ENCODE measurements at places on chromosomes 5 and 9. TPM values are rescaled to one million over a fixed set of nuclear protein-coding genes. Genes with fewer than 3 reads are reported as not detected.

DNA sequence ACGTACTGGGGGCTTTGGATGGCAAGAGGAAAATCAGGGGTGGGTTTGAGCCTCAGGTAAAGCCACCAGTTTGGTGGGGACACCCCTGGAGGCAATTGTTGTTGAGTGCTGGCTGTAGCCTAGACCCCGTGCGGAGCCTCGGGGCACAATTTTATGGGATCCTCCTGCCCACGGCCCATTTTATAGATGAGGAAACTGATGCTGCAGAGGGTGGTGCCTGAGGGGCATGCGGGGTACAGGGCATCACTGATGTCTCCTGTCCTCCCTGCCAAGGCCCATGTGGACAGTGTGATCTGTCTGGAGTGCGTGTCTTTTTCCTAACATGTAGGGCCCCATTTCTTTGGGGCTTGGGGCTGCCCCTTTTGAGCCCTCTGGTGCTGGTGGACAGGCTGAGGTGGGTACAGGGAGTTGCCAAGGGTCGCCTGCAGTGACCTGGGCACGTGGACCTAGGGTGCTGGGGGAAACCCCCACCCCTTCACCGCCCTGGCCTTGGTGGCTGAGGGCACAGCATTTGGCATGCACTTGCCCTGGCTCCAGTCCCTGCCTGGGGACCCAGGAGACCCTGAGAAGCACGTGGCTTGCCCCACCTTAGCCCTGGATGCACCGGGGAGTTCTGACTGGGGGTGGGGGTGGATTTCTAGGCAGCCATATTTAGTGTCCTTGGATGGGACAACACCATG lies 22.1 kb downstream of the WNK2 start:
- peaks cover 22% of the 10 kb centered on the region for H3K4me1 ChIP-seq
- no peak overlapping the region for H3K27ac ChIP-seq
- DNase-seq, result no peak
- peaks cover 2% of the 10 kb centered on the region for H3K27me3 ChIP-seq
- no peaks in the 10 kb centered on the region for H3K36me3 ChIP-seq
- H3K4me3 ChIP-seq, result no peak overlapping the region

GRCh38 chr5:56190497-56190896 lies 42.6 kb downstream of the ANKRD55 start:
- peaks cover 5% of the 10 kb centered on the region for H3K27me3 ChIP-seq
- H3K4me1 ChIP-seq, result no peaks in the 10 kb centered on the region
- H3K27ac ChIP-seq, result no peak overlapping the region

GRCh38 chr5:76836585-76836984 lies 13.2 kb upstream of the S100Z start:
- H3K4me3 ChIP-seq, result no peak overlapping the region
- H3K36me3 ChIP-seq, result no peaks in the 10 kb centered on the region
- no peak overlapping the region for H3K27ac ChIP-seq
- H3K27me3 ChIP-seq, result no peaks in the 10 kb centered on the region

GRCh38 chr9:133994353-133995011 lies 2.4 kb upstream of the VAV2 start:
- H3K36me3 ChIP-seq, result no peaks in the 10 kb centered on the region
- H3K27me3 ChIP-seq, result no peaks in the 10 kb centered on the region
- peak overlapping the region; percentile 47 for H3K4me3 ChIP-seq
- DNase-seq, result peak; percentile 66
- H3K27ac ChIP-seq, result no peak overlapping the region

Gene MCTP1
- 2.1 TPM for polyA plus RNA-seq

DNA sequence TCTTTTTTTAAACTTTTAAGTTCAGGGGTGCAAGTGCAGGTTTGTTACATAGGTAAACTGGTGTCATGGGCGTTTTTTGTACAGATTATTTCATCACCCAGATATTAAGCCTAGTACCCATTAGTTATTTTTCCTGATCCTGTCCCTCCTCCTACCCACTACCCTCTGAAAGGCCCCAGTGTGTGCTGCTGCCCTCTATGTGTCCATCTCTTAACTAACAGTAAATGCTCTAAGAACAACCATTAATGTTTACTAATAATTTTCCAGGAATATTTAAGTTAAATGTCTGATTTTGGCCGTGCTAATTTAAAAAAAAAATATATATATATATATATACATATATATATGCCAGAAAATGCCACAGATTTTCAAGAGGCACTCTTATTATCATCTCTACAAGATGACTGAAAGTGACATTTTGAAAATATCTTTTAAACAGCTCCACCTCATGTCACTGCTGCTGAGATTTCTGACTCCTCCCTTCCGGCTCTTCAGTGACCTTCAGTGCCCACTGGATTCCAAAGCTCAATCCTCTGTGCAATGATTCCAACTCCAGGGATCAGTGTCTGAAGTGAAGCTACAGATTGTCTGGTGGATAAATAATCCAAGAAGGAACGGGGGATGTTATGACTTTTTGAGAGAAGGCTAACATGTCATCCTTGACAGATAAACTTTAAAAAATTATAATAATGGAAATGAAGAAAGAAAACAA lies 46.7 kb upstream of the HNRNPA0 start:
- H3K4me3 ChIP-seq, result no peak overlapping the region
- H3K27ac ChIP-seq, result no peak overlapping the region

GRCh38 chr5:95725071-95725820 lies 5.9 kb upstream of the RHOBTB3 start:
- peaks cover 24% of the 10 kb centered on the region for H3K4me1 ChIP-seq
- H3K27ac ChIP-seq, result no peak overlapping the region
- H3K36me3 ChIP-seq, result peaks cover 4% of the 10 kb centered on the region
- H3K4me3 ChIP-seq, result no peak overlapping the region

GRCh38 chr5:176948458-176948857 lies 49.3 kb upstream of the HK3 start:
- H3K27ac ChIP-seq, result no peak overlapping the region
- H3K36me3 ChIP-seq, result peaks cover 7% of the 10 kb centered on the region
- H3K4me1 ChIP-seq, result no peaks in the 10 kb centered on the region
- H3K27me3 ChIP-seq, result no peaks in the 10 kb centered on the region
- no peak for DNase-seq
- no peak overlapping the region for H3K4me3 ChIP-seq

Gene IL31RA
- polyA plus RNA-seq, result not detected

DNA sequence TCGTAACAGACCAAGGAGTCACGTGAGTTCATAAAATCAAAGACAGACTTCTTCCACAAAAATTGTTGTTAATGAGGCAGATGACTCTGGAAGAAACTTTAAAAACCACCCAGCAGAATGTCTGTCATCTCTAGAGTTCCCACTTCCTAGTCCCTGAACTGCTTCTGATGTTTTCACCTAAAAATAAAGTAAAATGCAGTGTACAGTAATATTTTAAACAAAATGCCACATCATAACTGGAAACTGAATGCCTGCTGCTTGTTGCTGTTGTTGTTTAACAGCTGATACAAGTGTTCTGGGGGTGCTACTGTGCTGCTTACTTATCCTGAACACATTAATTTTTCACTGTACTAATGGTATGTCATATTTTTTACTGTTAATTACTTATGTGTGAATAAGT lies 577.2 kb downstream of the MTRR start:
- peaks cover 20% of the 10 kb centered on the region for H3K36me3 ChIP-seq
- no peak overlapping the region for H3K27ac ChIP-seq
- no peaks in the 10 kb centered on the region for H3K27me3 ChIP-seq
- no peaks in the 10 kb centered on the region for H3K4me1 ChIP-seq
- H3K4me3 ChIP-seq, result no peak overlapping the region

DNA sequence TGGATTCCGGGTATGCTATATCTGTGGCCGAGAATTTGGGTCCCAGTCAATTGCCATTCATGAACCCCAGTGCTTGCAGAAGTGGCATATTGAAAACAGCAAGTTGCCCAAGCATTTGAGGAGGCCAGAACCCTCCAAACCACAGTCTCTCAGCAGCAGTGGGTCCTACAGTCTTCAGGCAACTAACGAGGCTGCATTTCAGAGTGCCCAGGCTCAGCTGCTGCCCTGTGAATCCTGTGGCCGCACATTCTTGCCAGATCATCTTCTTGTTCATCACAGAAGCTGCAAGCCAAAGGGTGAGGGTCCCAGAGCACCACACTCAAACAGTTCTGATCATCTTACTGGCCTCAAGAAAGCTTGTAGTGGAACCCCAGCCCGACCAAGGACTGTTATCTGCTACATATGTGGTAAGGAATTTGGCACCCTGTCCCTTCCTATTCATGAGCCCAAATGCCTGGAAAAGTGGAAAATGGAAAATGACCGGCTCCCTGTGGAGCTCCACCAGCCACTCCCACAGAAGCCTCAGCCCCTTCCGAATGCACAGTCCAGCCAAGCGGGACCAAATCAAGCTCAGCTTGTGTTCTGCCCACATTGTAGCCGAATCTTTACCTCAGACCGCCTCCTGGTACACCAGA lies 23.0 kb downstream of the ZNF474 start:
- no peaks in the 10 kb centered on the region for H3K36me3 ChIP-seq
- DNase-seq, result no peak
- no peak overlapping the region for H3K4me3 ChIP-seq
- H3K27ac ChIP-seq, result no peak overlapping the region
- no peaks in the 10 kb centered on the region for H3K4me1 ChIP-seq
- H3K27me3 ChIP-seq, result no peaks in the 10 kb centered on the region

DNA sequence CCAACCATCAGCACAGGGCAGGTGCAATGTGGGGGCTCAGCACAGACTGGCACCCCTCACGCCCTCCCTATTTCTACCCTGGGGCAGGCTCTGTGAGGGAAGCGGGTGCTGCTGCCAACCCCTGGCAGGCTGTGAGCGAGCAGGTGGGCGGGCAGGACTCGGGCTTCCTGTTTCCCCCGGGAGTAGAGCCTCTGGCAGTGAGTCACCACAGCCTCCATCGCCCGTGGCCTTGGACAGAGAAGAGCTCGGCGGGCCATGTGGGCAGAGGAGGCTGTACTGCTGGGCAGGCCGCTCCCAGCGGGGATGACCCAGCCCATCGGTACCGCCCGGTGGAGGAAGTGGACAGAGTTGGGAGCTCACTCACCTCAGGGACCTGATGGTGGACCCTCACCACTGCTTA lies 16.6 kb downstream of the KCNT1 start:
- DNase-seq, result no peak
- no peaks in the 10 kb centered on the region for H3K36me3 ChIP-seq
- H3K4me3 ChIP-seq, result no peak overlapping the region
- H3K4me1 ChIP-seq, result peaks cover 1% of the 10 kb centered on the region
- no peak overlapping the region for H3K27ac ChIP-seq

DNA sequence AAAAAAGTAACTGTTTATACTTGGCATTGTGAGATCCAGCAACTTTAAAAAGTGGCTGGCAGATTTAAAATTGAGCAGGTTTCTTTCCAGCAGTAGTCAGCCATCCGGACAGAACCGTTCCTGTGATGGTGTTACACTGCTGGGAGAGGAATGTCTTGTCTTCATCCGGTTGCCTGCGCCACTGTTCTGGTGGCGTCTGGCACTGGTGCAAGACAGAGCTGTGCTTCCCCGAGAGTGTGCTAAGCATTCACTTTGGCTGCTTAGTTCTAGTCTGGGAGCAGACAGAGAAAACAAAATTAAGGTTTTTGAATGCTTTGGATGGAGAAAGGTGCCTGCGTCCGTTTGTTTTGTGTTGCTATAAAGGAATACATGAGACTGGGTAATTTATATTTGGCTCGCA lies 35.5 kb upstream of the CREBRF start:
- H3K4me1 ChIP-seq, result peaks cover 60% of the 10 kb centered on the region
- H3K36me3 ChIP-seq, result no peaks in the 10 kb centered on the region
- H3K27ac ChIP-seq, result no peak overlapping the region
- H3K27me3 ChIP-seq, result no peaks in the 10 kb centered on the region
- no peak overlapping the region for H3K4me3 ChIP-seq
- DNase-seq, result no peak
